ENCODE measurements at places on chromosomes 11 and 22.

GRCh38 chr11:62393061-62393611, 25.7 kb upstream of the SCGB1A1 start:
- peak; percentile 26 for DNase-seq

DNA sequence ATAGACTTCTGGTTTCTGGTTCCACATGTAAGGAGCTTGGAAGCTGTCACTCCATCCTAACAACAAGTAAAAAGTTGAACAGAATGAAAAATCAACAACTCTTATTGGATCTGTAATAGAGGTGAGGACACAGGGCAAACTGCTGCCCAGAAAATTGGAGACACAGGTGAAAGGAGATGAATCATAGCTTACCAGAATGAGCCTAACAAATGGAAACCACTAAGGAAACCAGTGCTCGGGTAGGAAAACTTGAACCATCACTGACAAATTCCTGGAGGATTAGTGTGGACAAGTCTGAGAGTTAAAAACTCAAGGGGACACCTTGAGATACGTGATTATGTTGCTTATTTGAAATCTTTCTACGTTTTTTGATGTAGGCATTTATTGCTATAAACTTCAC, 52.1 kb downstream of the GDPD4 start:
- no peak for DNase-seq

DNA sequence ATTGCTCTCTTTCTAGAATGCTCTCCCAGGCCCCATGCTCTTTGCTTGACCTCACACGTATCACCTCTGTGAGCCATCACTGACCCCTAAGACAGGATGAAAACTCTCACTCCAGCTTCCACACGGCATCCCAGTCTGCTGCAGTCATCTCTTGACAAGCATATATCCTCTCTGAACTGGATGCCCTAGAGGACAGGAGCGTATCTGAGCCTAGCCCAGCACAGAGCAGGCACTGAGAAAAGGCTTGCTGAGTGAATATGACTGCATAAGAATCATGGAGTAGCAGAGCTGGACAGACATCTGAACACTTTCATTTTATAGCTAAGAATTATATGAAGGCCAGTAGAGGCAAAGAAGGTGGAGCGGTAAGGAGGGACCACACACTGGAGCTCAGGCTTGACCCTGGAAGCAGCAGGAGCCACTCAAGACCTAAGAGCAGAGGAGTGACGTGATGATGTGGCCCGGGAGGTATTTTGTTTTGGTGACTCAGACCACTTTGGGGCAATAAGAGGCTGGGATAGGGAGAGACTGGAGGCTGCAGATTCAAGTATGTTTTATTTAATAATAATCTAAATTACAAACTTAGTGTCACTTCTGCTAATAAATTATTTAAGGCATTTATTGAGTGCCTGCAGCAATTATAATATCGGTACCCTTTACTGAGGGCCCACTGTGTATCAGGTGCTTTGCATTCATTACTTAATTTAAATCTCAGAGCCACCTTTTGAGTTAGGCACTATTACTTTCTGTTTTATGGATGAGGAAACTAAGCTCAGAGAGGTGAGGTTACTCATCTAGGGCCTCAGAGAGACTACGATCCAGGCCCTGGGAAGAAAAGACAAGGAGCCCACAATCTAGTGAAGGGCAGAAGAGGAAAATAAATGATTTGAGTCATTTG, 42.6 kb downstream of the MAP6 start:
- no peak for DNase-seq

DNA sequence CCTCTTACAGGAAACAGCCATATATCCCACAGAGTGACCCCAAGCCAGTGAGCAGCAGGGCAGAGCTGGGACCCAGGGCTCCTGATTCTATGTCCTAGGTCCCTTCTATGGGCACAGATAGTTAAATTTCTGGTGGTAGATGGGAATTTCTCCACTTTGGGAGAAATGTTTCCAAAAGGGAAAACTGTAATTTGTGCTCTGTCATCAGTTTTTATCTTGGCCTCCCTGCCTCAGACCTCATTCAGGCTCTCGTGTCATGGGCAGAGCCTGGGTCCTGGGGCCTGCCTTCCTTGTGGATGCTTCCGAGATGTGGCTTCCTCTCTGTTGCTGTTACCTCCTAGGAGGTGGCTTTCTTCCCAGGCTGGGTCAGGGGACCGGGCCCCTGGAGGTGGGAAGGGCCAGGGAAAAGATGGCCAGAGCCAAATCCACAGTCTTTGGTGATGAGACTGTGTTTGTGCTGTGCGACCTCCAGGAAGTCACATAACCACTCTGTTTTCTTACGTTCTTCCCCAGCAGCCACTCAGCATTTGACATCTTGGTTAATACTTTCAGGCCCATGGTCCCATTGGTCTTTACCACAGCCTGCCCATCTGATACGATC, 8.6 kb downstream of the LRRC32 start:
- no peak for DNase-seq

- DNase-seq = no peak
These were observed 192.8 kb upstream of the B3GAT1 start for GRCh38 chr11:134604886-134605285.

- no peak for DNase-seq
These were observed 22.1 kb downstream of the MTFP1 start for GRCh38 chr22:30447656-30448055.

DNA sequence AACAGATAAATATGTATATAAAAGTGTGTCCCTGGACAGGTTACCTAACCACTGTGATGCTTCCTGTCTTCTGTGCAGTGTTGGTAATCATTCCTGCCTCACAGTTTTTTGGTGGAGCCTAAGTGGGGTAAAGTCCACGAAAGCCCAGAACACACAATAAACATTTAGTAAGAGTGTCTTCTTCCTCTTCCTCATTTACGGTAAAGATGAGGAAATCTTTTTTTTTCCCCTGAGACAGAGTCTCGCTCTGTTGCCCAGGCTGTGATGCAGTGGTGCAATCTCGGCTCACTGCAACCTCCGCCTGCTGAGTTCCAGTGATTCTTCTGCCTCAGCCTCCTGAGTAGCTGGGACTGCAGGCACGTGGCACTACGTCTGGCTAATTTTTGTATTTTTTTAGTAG, 117.1 kb downstream of the LDLRAD3 start:
- no peak for DNase-seq

GRCh38 chr11:92596596-92597317, 372.1 kb downstream of the FAT3 start:
- no peak for DNase-seq

GRCh38 chr11:36023922-36024321, 80.1 kb downstream of the LDLRAD3 start:
- DNase-seq = no peak
